ENCODE measurements at places on chromosomes 2 and 18.
A peak's percentile ranks its signal among the peaks of the same experiment; 100 is the strongest.

DNA sequence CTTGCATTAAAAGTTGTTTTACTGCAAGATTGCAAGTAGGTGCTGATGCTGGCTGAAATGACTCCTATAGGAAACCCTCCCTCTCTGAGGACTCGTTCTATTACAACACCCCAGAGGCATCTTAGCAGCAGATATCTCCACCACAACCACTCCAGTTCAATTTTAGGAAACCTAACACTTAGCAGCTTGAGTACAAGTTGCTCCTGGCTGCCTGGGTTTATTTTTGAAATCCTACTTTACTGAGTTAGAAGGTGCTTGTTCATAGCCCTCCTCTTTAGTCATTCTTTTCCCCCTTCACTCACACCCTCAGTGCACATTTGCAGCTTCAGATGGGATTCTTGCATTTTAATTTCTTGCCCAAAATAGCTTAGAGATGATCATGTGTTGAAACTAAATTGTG lies 111.5 kb downstream of the MTCL1 start:
- peak; percentile 82 for DNase-seq

DNA sequence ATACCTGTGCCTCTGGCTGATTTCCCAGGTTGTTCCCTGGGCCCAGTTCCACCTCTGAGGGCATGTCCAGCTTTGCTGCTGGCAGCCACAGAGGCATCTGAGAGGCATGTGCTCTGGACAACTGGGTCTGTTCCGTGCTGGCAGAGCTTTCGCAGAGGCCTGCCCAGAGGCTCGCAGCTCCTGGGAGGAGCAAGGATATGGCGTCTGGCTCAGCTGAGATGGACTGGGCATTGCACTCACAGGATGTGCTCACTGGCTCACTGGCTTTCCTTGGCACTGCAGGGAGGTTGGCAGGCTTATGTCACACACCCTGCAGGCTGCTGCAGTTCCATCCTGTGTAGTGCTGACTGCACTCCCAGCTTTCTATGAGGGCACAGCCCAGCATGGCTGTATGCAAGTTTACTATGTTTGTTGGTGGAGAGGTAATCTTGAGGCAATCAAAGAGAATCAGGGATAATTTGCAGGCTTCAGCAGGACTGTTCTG lies 172.3 kb downstream of the PRKCE start:
- no peak for DNase-seq

- DNase-seq = no peak
These were observed 13.9 kb upstream of the SMCHD1 start for GRCh38 chr18:2641638-2642037.

GRCh38 chr2:201191132-201191875 lies 8.4 kb downstream of the CASP10 start:
- DNase-seq = no peak

GRCh38 chr2:208207769-208208168 lies 17.9 kb upstream of the C2orf80 start:
- no peak for DNase-seq

GRCh38 chr2:36701918-36702317 lies 5.4 kb downstream of the VIT start:
- DNase-seq = peak; percentile 37

Data from fibroblast of skin of right biceps (primary cell).